ENCODE measurements at places on chromosomes 2 and 18.

DNA sequence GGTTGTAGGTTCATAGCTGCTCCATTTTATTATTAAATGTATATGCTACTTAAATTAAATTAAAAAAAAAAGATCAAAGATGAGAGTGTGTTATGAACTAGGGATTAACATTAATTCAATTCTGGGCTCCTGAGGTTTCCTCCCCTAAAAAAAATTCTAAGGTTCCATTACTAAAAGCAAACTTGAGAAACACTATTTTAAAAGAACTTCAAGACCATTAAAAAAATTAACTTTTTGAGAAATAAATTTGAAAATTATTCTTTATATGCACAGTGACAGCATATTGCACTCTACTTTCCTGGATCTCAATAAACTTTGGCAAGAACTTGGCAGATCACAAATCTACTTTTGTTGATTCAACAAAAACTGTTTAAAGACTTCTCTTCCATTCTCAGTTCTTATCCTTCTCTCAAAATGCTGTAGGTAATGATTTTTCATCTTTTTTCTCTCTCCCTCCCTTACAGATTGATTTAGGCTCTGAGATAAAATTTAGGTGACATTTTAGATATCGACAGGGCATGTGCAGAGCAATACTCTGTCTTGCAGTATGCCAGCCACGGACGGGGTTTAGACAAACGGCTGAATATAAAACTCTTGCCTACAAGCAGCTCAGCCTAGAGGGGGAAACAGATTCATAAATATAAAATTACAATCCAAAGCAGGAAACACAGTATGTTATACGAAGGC, 592 bp upstream of the MARS2 start:
- no peak for DNase-seq

DNA sequence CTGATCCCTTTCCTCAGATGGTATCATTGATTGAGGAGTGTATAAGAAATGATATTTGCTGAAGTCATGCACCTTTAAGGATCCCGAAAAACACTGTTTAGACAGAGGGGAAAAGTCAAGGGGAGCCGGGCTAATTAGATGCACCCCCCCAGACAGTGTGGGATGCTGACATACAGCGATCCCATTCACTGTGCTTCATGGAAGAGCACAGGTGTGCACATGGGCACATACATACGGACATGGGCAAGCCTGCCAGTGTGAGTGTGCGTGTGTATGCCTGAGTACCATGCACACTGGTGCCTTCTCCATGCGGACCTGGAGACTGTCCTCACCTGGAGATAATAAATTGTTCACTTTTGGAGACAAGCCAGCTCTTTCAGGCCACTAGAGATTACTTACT, 22.6 kb downstream of the MEIS1 start:
- DNase-seq, result no peak

- DNase-seq, result no peak
Observed at GRCh38 chr2:191917967-191918651, 71.2 kb upstream of the CAVIN2 start.

- DNase-seq, result no peak
Observed at GRCh38 chr2:209094221-209094620, 329.6 kb upstream of the MAP2 start.

- no peak for DNase-seq
Observed at GRCh38 chr2:112923237-112923966, 12.4 kb downstream of the IL37 start.

- no peak for DNase-seq
Observed at GRCh38 chr2:39836638-39837037, 57.6 kb upstream of the THUMPD2 start.

DNA sequence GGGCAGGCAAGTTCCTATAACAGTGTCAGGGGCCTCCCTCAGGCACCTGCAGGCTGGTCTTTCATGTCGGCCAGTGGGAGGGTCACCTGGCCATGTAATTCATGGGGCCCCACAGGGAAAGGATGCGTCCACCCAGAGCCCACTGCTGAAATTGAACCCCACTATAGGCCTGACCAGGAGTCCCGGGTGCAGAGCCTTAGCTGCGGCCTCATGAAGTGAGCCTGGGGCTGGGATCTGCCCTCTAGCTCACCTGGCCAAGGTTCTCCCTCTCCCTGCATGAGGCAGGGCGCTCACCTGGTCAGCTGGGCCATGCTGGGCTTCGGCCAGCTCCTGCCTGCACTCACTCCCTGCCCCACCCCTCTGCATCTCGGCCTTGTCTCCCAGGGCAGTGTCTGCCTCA, 41.1 kb downstream of the C1QL2 start:
- no peak for DNase-seq

- no peak for DNase-seq
Observed at GRCh38 chr2:46010223-46010924, 286.8 kb upstream of the EPAS1 start.

DNA sequence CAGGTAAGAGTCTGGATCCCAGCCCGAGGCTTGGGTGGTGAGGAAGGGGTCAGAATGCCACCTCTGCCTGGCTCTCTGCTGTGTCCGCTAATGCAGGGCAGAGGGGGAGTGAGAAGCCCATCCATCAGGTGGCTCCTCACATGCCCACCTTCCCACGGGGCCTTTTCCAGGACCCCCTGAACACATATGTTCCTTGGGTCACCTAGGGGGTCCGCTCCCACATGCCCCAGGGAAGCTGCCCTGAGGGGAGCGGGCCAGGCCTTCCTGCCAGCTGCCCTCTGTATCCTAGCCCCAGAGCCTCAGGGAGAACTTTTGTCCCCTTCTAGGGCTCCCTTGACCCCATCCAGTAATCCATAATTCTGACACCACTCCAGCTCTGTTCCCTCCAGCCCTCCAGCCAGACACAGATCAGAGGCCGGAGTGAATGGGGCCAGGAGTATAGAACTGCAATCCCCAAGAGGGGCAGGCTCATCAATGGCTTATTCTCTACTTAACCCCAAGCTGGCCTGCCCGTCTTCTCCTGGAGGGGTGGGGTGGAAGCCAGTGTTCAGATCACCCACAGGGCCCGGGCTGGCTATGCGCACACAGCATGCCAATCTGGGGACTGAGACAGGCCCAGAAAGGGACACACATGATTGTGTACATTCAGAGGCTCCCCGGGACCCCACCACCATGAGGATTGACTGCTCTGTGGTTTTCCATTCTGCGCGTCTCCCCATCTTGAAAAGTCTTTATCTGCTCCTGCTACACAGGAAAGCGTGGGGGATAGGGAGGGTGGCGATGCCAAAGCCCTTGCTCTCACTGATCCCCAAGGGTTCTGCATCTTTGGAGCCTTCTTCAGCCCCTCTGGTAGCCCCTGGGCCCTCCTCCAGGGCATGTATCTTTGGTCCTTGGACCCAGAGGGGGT, 1.1 kb downstream of the EMILIN1 start:
- no peak for DNase-seq

- DNase-seq, result no peak
Observed at GRCh38 chr2:181646415-181646987, 10.4 kb downstream of the CERKL start.

GRCh38 chr18:63189817-63190216, 129.8 kb downstream of the BCL2 start:
- no peak for DNase-seq

- no peak for DNase-seq
Observed at GRCh38 chr2:197600306-197600705, 75.1 kb downstream of the RFTN2 start.

Data from HS-27A (cell line).